ENCODE measurements at places on chromosomes 11 and 22.

GRCh38 chr11:108994887-108995286, 330.0 kb downstream of the DDX10 start:
- DNase-seq: no peak

DNA sequence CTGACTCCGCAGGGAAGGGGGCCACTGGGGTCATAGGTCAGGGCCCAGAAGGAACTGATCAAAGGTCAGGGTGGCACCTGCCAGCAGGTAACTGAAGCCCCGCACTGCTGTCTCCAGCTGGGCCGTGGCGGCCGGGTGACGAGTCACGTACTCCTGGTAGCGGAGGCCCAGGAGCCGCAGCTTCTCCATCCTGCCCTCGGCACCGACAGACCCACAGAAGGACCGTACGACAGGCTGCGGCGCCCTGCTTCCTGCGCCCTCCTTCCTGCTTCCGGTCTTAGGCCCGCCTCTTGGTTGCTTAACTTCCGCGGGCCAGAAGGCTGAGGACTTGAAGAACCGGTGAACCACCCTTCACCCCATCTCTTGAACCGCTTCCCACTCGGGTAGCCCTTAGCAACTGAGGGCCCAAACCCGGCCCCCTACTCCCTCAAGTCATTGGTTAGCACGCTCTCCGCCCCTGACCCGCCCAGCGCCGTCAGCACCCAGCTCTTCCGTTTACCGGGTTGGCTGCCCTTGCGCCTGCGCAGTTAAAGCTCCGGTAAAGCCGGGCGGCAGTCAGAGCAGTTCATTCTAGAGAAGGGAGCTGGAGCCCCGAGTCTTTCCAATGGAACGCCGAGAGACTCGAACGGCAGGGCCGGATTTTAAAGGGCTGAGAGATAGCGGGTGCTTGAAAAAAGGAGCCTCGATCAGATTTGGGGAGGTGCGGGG, at the start of gene PEX16:
TSS of gene PEX16 (minus strand) at position 255 of the 708 bp plus-strand sequence. CDS start at position 189, 66 bp downstream.
- DNase-seq: peak; percentile 95

- no peak for DNase-seq
Observed at GRCh38 chr11:76839311-76839710, 21.4 kb upstream of the ACER3 start.

DNA sequence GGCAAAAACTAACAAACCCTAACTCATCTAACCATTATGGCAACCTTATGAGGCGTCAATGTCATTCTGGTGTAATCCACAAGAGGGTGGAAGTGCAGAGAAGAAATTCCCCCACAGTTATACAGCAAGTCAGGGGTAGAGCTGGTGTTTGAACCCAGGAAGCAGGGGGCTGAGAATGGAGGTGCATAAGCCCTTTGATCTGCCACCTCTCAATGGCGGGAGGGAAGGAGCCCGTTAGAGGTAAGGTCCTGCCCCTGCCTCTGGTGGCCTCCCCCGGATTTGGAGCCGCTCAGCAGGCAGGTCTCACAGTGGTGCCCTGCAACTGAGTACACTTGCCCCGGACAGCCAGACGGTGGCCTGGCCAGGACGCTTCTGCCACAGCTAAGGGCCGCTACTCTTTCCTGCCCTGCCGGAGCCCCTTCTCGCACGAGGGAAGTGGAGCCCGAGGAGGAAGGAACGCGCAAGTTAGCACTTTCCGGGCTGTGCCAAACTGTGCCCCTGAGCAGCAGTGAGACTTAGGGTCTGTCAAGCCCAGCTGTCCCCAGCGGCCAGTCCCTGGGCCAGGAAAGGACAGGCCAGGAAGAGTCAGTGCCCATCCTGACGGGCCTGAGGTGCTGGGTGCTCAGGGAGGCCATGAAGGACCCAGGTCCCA, 1.1 kb downstream of the FXYD2 start:
- DNase-seq: no peak

GRCh38 chr11:58829786-58830185, 14.7 kb downstream of the GLYATL2 start:
- DNase-seq: no peak

DNA sequence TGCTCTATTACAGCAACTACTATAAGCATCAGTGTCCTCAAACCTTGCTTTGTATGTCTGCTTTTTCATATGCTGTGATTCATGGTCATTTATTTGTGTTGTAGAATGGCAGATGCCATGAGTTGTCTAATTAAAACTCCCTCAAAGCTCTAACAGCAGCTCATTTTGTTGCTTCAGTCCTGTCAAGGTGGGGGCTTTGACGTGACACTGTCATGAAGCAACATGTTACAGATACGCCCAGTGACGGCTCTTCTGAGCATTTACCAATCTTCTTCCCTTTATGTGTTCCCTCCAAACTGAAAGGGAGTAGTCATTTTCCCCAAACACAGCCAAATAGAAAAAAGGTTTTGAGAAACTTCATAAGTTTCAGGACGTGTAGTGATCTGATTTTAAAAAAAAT, 106.7 kb downstream of the DBX1 start:
- DNase-seq: no peak

DNA sequence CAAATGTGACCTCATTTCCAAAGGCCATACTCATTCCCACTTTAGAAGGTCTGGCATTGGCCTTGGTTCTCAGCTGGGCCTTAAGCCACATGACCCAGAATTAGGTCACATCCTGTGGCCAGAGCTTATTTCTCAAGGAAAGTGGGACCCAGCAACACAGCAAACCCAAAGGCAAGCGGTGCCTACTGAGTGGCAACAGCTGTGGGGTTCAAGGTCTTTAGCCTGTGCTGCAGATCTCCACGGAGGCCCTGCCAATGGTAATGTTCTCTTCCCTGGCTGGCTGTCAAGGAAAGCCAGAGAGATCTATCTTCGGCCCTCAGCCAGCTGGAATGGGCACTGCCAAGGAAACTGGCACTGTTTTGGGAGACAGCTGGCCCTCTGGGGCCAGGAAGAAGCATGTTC, 41.5 kb upstream of the TP53I11 start:
- DNase-seq: no peak

GRCh38 chr22:20034143-20034542, 13.2 kb downstream of the TANGO2 start:
- no peak for DNase-seq

DNA sequence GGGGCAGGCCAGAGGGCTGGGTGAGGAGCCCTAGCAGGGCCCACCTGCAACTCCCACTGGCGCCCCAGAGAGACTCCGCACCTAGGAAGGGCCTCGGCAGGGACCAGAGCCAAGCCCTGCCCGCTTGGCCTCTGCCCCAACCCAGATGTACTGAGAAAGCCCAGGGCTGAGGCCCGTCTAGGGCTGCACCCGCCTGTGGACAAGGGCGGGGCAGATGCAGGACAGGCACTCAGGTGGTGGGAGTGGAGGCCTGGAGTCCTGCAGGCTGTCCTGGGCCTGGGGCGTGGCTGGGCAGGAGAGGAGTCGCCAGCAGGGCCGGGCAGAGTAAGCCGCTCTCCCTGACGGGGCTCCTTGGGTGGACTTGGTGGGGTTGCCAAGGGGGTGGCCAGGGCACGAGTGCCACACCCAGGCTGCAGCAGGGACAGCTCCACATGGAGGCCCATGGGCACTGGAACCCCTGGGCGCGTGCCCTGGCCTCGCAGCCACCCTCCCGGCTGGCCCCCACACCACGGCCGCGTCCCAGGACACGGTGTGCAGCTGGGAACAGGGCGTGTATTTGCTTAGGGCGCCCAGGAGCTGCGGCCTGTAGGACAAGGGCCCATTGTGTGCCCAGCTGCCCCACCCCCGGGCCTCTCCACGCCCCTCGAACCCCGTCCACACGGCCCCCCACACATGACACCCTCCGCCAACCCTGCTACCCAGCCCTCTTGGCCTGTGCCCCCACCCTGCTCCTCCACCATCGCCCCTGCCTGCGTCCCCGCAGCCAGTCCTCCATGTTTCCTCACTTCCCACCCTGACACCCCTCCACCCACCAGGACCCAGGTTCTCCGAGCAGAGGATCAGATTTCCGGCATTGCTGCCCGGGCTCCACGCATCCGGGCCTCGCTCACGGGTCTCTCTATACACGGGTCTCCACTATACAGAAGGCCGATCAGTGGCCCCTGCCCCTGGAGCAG, 11.3 kb upstream of the PIM3 start:
- DNase-seq: no peak

- DNase-seq: no peak
Observed at GRCh38 chr22:40415531-40416266, 45.3 kb downstream of the SGSM3 start.

GRCh38 chr22:29154364-29155048, 51.2 kb upstream of the EMID1 start:
- DNase-seq: peak; percentile 31

DNA sequence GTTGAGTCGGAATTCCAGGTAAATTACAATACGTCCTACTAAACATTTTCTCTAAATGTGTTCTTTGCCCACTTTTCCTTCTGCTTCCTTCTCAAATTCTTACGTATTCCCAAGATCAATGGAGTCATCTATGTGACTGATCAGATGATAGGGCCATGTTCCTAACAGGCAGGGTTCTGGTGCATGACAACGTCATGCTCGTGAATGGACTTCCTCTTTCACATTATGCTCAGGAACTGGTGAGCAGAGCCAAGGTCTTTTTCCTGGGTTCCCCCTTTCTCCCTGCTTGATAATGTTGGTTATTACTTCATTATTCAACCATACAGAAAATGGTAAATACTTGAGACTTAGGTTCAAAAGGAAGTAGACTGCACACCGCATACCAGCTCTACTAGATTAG, 789.4 kb downstream of the OPCML start:
- no peak for DNase-seq

GRCh38 chr11:86152006-86152862, 83.3 kb upstream of the PICALM start:
- no peak for DNase-seq

DNA sequence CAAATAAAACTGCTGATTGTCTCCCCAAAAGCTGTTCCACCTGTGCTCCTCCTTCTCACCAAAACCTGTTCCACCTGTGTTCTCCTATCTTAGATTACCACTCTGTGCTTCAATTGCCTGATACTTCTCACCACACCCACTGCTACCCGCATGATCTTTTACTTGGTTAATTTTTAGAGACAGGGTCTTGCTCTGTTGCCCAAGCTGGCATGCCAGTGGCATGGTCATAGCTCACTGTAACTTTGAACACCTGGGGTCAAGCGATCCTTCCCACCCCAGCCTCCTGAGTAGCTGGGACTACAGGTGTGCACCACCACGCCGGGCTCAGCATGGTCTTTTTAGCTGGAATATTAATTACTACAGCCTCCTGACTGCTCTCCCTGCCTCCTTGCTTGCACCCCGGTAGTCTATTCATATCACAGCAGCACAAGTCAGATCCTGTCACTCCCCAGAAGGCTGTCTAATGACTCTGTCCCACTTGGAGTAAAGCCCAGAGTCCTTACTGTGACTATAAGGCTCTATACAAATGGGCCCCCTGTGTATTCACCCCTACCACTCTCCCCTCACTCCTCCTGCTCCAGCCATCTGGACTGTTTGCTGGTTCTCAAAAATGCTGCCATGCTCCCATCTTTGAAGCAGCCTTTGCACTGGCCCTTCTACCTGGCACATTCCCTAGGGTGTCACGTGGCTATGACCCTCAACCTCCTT, 3.5 kb downstream of the C11orf91 start:
- DNase-seq: no peak

DNA sequence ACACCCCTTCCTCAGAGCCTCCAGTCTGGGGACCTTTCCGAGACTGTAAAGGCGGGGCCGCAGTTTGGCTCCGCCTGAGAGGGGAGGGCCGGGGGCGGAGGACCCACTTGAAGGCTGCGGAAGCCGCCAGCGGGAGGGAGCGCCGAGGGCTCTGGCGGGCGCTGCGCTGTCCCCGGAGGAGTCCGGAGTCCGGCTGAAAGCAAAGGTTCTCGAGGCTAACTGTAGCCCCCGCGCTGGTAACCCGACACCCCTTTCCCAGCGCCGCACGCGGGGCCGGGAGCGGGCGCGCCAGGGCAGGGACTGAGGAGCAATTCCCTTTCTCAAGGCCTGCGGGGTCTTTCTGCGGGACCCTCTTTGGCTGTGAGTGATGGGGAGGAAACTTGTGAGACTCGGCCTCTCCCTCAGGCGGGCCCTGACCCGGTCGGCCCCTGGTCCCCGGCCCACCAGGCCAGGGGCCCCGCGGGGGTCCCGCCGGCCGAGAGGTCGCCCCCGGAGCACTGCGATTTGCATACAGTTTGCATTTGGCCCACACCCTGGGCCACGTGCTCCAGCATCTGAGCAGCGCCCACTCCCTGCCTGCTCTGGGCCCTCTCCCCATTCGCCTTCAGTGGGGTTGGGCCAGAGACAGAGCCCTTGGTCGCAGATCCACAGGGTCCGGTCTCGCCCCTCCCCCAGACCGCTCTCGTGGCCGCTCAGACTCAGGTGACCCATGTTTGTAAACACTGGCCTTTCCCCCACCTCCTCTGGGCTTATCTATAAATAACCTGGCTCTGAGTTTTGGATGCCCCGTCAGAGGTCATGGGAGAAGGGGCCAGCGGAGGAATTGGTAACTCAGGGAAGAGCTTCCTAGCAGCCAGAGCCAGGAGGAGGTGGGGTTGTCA, 519 bp upstream of the ART5 start:
- DNase-seq: peak; percentile 55

GRCh38 chr22:24157822-24158135, 23.5 kb upstream of the SUSD2 start:
- DNase-seq: no peak

DNA sequence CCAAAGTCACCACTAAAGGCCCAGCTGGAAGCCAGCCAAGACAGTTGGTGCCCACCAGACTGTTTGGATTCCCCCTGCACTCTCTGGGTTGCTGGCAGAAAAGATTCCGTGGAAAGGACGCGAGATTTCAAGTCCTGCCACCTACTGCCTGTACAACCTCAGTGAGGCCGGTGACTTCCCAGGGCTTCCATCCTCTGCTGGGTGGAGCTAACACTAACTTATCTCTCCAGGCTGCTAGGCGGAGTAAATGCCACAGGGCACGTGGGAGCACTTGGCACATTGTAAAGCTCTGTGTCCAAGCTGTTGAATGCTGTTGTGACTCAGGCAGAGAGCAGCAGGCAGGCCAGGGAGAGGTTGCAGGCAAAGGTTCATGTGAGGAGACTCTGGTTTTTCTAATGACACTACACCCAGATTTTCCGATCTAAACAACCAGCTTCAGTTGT, 50.9 kb upstream of the CDON start:
- peak; percentile 84 for DNase-seq

DNA sequence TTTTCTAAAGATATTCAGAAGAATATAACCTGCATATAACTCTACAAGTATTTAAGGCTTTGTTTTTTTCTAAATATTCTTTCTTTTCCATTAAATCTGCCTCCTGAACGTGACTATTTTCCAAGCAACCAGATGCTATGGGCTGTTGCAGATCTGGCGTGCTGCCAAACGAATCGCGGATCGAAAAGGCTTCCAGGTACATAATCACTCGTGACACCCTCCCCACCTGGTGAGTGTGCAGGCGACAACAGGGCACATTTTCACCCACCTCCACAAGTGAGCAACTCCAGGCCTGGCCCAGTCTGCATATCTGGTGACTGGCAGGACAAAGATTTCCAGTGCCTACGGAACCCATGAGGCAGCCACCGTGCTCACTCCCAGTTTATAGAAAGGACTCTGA, 660.1 kb downstream of the OPCML start:
- DNase-seq: no peak

GRCh38 chr11:117607449-117607848, 189.6 kb downstream of the DSCAML1 start:
- DNase-seq: no peak

- no peak for DNase-seq
Observed at GRCh38 chr11:12175694-12176241, 65.4 kb downstream of the MICAL2 start.
